CD4-positive, alpha-beta T cell (primary cell): ENCODE measurements at places on chromosomes 5 and 9.

DNA sequence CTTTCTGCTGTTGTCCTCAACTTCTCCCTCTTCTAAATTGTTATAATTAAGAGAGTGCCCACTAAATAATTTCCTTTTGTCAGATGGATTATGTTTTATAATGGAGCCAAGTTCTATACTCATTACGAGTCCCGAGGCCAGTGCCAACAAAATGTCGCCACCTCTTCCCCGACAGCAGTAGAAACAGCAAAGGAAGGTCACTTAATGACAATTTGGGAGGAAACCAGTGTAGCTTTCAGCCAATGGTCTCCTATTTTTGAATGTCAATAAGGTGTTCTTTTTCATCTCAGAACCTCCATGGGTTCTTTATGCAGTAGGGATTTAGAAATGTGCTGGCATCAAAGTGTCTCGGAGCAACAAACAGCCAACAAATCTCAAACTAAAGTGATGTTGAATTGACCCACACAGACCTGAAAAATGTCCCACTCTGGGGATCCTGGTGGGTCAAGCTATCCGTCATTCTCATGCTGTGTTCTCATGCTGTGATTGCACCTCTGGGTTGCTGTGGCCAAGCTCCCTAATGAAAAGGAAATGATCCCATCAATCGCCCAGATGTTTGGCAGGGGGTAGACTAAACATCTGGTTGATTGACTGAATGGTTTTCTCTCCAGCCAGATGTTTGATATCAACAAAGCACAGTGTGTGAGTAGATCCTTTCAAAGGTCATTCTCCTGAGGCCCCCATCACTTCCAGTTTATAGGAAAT lies 291.9 kb downstream of the DMAC1 start:
- no peak for DNase-seq

DNA sequence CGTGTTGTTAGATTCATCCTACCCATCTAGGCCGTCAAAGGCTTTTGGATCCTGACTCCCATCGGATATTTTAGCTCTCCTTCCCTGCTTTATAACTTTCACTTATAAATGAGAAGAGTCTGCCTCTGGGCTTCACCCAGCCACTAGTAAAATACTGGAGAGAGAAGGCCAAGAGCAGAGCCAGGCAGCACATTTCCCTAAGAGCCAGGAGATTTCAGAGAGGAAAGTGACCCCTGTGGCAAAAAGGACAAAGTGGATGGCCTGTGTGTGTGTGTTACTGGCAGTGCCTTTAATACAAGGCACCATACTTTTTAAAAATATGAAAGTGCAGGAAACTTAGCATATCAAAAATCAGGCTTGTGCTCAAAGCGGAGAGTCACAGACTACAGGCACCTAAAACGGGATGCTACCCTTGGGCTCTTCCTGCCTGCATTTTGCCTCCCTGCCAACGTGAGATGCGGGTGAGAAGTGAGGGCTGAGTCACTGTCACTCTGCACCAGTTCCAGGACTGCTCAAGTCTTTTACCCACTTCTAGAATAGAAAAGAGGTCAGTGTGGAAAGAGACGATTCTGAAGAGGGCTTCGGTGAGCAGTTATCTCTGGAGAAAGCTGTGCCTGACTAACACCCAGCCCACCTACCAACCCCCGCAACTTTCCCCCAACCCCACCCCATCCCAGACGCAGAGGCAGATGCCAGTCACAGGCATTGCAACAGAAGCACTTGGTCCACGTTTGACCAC lies 15.9 kb downstream of the NFIL3 start:
- DNase-seq: no peak

GRCh38 chr9:85258823-85259370 lies 482.9 kb downstream of the AGTPBP1 start:
- DNase-seq: no peak

DNA sequence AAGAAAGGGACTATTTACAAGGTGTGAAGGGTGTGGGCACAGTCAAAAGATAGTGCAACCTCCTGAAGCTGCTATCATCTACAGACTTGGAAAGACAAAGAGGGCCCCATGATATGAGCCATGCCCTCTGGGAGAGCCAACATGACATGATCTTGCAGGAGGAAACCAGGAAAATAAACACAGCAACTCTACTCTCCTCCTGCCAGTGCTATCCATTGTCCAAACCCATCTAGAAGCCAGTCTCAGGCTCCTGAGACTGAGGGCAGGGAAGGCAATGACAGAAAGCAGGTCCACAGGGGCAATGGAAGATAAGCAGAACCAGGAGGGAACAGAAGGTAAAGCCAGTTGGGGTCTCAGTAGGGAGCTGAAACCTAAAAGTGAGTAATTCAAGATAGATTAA lies 37.1 kb downstream of the PLPP1 start:
- no peak for DNase-seq

GRCh38 chr9:84744195-84744594 lies 74.7 kb downstream of the NTRK2 start:
- no peak for DNase-seq

DNA sequence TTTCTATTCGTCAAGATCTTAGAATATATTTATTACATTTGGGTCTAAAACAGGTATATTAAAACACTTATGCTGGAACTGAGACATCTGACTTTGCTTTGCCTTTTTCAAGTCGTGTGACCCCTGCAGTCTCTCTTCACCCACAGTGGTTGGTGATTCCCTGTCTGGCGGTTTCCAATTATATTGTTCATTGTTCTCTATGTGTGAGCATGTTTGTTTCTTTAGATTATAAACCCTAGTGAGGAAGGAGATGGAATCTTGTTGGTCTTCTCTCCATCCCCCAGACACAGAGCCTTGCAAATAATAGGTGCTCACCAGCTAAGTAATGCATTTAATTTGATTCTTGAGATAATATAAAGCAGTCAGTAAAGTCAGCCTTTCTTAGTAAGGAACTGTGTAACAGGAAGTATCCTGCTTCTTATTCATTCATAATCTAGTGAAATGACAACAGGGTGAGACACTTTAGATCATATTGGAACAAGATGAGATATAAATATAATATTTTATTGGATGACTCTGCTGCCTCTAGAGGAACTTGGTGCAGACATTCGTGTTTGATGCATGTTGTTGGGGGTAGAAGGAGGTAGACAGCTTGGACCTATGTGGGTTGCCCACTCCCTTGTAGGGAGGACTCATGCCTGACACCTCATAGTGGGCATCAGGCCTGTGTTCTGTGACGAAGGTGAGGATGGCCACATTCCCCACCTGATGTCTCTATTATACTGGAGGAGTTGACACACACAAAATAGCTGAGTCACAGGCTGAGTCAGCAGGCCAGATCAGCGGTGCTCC lies 88.1 kb downstream of the FGF1 start:
- peak; percentile 7 for DNase-seq

DNA sequence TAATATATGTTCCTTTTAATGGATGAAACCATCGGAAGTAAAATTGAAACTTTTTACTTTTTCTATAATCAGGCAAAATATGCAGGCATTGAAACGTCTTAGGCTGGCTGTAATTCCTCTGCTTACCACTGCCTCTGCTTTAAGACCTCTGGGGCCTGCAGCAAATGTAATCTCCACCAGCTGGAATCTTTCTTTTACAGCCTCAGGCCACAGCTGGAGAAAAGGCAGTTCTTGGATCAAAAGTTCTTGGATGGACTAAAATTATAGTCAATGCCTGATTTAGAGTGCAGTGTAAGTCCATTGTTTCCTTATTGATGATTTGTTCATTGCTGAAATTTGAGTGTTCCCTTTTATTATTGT lies 396.7 kb downstream of the KCTD16 start:
- DNase-seq: no peak

DNA sequence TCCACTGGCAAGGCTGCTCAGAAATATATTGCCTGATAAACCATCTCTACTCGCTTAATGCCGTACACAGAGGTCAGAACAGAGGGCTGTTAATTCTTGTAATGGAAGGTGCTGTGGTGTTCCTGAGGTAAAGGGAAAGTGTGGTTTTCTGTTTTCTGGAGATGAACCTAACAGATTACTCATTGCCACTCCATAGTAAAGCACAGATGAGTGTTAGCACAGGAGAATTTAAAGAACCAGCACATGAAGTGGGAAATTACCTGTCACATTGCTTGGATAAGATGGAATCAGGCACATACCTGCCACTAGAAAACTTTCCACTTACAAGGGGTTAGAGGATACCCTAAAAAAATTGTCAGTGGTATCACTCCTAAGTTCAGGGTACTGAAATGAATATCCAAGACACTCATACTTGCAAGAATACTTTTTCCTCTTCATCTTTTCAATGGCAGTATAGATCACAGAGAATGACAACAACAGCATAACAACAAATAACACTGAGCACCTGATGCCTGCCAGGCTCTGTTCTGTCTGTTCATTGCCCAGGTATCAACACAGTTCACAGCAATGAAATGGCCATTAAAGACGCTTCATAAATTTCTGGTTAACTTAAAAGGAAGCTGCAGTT lies 152.9 kb upstream of the GNA14 start:
- DNase-seq: no peak

DNA sequence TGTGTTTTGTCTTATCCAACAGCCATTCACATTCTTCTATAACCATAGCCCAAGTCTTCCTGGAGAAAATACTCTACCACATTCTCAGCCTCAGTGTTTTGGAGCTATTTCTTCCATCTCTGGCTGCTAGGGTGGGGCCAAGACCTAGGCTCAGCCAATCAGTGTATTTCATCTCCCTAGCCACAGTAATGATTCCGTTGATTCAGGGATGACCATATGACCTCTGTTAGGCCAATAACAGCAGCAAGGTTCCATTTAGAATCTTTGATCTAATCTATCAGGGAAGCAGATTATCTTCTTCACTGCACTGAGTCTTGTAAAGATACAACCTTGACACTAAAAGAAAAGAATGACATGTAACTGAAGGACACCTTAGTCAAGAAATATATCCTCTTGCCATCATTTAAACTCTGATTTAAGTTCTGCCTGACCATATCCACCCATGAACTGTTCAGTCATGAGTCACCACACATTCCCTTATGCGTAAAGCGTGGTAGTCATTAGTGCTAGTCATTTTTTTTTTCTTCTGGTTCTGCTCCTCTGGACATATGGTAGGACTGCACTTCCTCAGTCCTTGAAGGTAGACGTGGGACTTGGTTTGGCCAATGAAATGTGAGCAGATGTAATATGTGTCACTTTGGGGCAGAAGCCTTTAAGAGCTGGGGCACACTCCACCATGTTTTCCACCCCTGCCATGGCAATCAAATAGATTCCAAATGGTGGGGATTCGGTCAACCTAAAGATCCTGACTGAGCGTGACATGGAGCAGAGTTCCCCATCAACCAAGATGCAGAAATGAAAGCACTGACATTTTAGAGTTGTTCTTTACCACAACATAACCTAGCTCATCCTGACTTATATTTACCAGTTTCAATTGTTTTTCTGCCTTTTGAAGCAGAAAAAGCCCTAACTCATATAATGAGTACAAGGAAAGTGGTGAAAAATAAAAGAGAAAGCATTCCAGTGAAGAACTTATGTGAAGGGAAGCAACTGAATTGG lies 12.7 kb upstream of the PRELID2 start:
- DNase-seq: no peak

GRCh38 chr5:140557136-140557805 lies at the start of gene SRA1:
TSS of gene SRA1 (minus strand) at chr5:140557473. CDS start at chr5:140557452, 21 bp downstream.
- DNase-seq: peak; percentile 90

DNA sequence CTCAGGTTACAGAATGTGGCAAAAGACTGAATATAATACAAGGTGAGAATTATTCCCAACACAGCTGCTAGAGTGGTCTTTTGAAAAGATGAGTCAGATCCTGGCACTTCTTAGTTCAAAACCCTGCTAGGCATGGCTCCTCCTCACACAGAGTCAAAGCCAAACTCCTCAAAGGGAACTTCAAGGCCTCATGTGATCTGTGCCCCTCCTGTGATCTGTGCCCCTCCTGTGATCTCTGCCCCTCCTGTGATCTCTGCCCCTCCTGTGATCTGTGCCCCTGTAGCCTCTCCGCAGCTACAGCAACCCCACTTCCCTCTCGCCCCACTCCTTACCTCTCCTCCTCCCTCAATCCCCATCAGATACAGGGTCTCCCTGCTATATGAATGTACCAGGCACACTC lies 525.5 kb upstream of the CCNG1 start:
- DNase-seq: no peak

DNA sequence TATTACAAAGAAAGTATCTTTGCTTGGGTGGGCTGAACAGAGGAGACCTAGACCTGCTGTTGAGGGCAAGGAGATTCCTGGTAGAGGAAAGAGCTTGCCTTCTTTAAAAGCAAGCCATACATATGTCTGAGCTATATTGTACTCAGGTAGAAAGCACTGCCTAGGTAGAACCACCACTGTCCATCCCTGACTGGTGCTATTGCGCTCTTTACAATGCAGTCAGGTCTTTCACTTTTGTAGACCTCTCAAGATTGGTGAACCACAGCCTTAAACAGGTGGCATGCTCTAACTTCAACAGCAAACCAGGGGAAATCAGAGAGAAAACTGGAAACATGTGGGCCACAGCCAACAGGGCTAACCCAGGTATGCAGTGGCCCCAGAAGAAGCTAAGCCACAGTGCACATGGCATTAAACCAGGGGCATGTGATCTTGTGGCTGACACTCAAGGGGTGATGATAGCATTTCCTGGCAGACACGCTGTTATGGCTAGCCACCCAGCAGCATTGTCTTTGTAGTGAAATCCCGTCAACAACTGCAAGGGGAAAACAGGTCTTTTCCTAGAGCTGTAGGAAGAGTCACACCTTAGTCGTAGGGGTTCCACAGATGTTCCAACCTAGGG lies 253.9 kb upstream of the PCSK5 start:
- DNase-seq: no peak

DNA sequence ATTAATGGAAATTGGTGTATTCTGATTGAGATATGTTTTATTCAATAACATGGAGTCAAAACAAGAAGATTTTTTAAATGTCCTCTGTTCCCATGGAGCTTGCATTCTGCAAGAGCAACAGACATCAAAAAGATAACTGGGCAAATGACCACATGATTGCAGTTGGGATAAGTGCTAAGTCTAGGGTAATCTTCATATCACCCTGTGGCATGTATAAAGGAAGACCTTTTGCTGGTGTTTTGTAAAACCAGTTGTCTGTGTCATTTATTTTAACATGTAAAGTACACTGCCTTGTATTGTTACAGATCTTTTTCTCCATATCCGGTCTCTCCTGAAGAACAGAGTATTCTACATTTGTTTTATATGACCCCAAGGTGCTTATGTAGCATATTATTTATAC lies 44.0 kb downstream of the PTCD2 start:
- no peak for DNase-seq

- DNase-seq: no peak
Measured at GRCh38 chr5:54073735-54074134, 236.6 kb downstream of the ARL15 start.

- DNase-seq: no peak
Measured at GRCh38 chr5:1062761-1063568, 48.9 kb downstream of the SLC12A7 start.

- no peak for DNase-seq
Measured at GRCh38 chr5:9621379-9621903, 8.7 kb downstream of the TAS2R1 start.

DNA sequence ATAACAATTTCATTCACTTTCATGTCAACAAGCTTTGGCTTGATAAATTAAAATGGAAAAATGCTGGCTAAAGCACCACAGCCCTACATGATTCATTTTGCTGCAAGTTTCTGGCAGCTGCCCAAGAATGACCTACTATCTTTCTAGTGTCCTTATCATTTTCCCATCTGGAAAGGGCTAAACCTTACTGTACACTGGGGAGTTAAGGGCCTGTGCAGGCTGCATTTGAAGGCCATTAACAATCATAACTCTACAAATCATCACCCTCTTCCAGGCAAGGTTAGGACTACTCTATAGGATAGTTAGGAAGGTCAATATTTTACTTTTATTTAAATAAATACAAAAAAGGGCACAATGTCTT lies 579.7 kb upstream of the ZNF608 start:
- no peak for DNase-seq

- DNase-seq: no peak
Measured at GRCh38 chr5:143677403-143677802, 134.6 kb upstream of the HMHB1 start.
